Kidney (tissue), 22 donors: ENCODE measurements at places on chromosomes 7 and 10. TPM values are rescaled to one million over a fixed set of nuclear protein-coding genes. Genes with fewer than 3 reads are reported as not detected.

- no peak for DNase-seq
These were observed 9.7 kb upstream of the TARP start for GRCh38 chr7:38283107-38283506.

- no peak for DNase-seq
These were observed 12.1 kb upstream of the SHH start for GRCh38 chr7:155824227-155824886.

- DNase-seq, result peak; percentile 5
These were observed 125.6 kb upstream of the TBX20 start for GRCh38 chr7:35379481-35379880.

The LRRC4 gene
- polyA plus RNA-seq, result 3.2 TPM

The FEZF1 gene
- not detected for polyA plus RNA-seq
